ENCODE measurements at places on chromosomes 3 and 15.

DNA sequence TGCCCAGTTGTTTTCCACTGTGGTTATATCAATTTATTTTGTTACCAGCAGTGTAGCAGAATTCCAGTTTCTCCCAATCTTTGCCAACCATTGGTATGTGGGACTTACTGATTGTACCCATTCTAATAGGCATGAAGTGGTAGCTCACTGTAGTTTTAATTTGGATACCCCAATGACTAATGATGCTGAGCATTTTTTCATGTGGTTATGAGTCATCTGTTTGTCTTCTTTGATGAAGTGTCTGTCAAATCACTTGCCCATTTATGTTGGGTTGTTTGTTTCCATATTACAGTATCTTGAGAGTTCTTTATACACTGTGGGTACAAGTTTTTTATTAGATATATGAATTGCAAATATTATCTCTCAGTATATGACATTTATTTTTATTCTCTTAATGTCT is 644.3 kb downstream of the NR2F2 start:
- no peak for DNase-seq

DNA sequence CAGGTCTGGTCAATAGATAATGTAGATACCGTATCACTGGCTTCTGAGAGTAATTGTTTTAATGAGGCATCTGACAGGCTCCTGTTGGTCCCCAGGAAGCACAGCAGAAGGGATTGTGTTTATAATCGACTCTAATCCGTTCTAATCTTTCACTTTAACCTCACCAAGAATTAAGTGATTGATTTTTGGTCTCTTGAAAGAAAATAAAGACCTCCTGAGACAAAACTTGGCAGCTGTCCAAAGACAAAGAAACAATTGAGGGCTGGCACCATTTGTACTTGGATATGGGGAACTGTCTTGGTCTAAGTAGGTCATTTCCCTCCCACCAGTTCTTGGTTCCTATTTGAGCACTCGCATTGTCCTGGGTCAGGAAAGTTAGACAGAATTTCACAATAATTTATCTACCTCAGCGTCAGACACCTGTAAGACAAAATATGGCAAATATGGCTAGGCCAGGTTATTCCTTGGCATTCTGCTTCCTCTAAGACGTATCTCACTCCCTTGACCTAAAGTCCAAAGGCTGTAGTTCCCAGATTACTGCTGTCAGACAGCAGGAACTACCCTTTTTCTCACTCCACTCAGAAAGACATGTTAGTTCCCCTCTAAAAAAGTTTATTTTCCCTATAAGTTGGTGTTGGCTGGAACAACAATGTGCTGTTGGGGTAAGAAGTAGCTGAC is 22.7 kb upstream of the CD96 start:
- no peak for DNase-seq

GRCh38 chr3:106844638-106845037 is 532.6 kb upstream of the CCDC54 start:
- no peak for DNase-seq

- no peak for DNase-seq
Measured at GRCh38 chr15:58491499-58492202, 59.9 kb downstream of the LIPC start.

DNA sequence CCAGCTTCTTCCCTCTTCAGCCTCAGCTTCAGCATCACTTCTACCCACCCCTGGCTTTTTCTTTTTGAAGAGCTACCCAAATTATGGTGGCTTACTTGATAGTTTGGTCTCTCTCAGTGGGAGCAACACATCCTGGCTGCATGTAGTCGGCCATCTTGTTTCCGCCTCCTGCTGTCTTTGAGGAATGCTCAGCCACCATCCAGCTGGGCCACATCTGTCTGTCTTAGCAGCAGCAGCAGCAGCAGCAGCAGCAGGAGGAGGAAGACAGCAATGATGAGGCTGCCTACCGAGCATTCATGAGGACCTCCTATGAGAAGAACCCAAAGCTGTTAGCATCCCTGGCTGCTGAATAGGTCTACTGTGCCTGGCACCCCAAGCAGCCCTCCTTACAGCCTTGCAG is 19.7 kb downstream of the IL16 start:
- no peak for DNase-seq

Measured in Caki2 (cell line).